Thymus (tissue), 14 donors: ENCODE measurements at places on chromosomes 1 and 21.

DNA sequence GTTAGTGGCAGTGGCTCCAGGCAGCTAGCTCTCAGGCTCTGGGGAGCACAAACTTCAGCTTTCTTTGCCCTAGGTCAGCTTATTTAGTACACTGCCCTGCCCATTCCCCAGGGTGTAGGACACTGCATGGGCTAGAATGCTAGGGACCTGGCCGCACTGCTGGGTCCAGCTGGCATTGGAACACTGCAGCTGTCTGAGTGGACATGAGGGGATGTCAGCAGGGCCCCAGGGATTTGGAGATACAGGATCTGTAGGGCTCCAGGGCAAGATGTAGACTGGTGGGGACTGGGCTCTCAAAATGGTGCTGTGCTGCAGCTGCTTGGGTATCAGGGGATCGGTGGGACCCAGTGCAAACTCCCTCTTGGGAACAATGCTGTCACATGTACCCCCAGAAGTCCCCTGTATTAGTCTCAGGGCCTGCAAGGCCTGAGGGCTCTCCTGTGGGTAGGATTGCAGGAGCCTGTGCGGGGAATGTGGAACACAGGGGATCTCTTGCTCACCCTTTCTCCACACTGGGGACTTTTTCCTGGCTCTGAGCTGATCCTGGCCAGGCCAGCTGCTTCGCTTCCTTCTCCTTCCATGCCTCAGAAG is 25.2 kb upstream of the TTC22 start:
- H3K4me3 ChIP-seq: no peak overlapping the region
- no peak for DNase-seq
- no peaks in the 10 kb centered on the region for H3K4me1 ChIP-seq
- H3K36me3 ChIP-seq: no peaks in the 10 kb centered on the region
- no peak overlapping the region for H3K27ac ChIP-seq

- no peak for DNase-seq
- peaks cover 37% of the 10 kb centered on the region for H3K4me1 ChIP-seq
- no peaks in the 10 kb centered on the region for H3K27me3 ChIP-seq
- peak overlapping the region; percentile 19 for H3K27ac ChIP-seq
- no peaks in the 10 kb centered on the region for H3K36me3 ChIP-seq
- H3K4me3 ChIP-seq: no peak overlapping the region
Observed at GRCh38 chr1:39398278-39399021, 93.0 kb upstream of the BMP8A start.

DNA sequence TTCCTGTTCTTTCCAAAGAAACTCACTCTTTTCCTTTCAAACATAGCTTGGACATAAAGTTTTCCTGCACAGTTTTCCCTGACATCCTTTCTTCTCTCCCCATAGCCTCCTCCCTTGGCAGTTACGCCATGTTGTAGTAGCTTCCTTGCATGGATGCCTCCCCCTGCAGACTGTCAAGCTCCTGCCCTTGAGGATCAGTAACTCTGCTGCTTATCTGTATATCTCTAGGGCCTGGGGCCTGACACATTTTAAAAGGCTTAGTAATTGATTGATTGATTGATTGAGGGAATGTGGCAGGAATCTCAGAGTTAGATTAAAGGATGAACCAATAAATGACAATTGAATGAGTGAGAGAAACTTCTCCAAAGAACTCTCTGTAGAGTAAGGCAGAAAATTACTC is 143.7 kb downstream of the NEK7 start:
- no peak for DNase-seq
- H3K27me3 ChIP-seq: no peaks in the 10 kb centered on the region
- H3K4me3 ChIP-seq: no peak overlapping the region
- no peaks in the 10 kb centered on the region for H3K4me1 ChIP-seq

GRCh38 chr1:86429835-86430234 is 5.9 kb downstream of the CLCA2 start:
- DNase-seq: no peak
- H3K27me3 ChIP-seq: no peaks in the 10 kb centered on the region
- H3K36me3 ChIP-seq: no peaks in the 10 kb centered on the region
- H3K27ac ChIP-seq: no peak overlapping the region
- H3K4me1 ChIP-seq: peaks cover 3% of the 10 kb centered on the region
- H3K4me3 ChIP-seq: no peak overlapping the region

DNA sequence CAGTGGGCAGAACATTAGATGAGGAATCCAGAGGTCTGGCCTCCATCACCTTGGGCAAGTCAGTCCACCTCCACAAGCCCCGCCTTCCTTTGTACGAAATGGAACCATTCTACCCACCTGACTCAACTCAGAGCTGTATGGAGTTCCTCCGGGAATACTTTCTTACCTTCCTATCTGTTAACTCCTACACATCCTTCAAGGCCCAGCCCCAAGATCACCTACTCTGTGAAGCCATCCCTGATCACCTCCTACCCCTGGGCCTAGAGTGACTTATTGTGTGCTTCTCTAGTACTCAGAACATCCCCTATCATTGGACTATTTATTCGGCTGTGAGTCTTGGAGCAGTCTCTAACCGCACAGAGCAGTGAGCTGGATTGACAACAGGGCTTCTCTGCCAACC is 66.7 kb downstream of the GLIS1 start:
- no peaks in the 10 kb centered on the region for H3K36me3 ChIP-seq
- H3K4me3 ChIP-seq: no peak overlapping the region
- no peaks in the 10 kb centered on the region for H3K27me3 ChIP-seq
- no peaks in the 10 kb centered on the region for H3K4me1 ChIP-seq

DNA sequence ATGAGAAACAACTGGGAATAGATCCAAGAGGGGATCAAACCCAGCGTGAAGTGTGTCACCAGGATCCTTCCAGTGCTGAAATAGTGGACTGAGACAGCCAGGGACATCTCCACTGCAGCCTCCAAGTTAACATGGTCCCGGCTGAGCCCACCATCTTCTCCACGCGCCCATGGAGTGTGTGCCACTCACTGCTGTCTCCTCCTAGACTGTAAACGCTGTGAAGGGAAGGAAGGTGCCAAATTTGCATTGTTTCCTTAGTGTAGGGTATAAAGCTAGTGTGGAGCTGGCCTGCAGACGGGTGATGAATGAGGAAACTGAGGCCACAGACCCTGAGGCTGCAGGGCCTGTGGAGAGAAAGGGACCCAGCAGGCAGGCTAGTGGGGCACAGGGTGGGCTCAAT is 183.6 kb downstream of the FOXD2 start:
- H3K4me1 ChIP-seq: no peaks in the 10 kb centered on the region
- no peak overlapping the region for H3K4me3 ChIP-seq
- H3K27me3 ChIP-seq: no peaks in the 10 kb centered on the region

DNA sequence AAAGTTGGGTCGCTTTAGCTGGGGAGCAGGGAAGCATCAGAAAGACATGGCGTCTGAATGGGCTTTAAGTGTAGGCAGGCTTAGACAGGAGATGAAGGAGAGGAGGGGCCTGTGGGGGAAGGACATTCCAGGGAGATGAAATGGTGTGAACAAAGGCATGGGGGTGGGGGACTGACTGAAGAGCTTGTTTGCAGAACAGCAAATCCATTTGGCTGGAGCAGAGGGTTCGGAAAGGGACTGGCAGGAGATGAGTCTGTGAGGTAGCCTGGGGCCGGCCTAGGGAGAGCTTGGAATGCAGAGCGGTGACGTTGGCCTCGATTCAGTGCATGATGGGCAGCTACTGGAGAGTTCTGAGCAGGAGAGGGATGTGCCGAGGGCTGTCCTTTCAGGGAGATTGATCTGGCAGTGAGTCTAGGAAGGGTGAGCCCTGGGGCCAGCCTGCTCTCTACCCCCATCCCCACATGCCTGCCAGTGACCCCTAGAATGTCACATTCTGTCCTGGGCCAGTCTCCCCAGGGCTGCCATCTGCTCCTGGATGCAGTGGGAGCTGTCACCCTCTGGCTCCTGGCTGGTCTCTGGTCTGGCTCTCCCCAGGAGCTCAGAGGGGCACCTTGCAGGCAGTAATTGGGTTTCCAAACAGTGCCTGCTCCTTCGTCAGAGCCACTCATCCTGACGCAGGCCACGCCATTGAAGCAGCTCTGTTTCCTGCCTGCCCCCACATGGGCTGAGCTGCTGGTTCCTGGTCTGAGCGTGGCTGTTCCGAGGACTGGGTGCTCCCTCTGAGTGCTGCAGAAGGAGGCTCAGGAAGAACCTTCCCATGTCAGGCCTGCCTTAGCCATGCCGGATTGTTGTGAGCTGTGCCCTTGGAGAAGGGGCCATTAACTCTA is 22.3 kb upstream of the TMEM222 start:
- H3K36me3 ChIP-seq: peaks cover 69% of the 10 kb centered on the region
- H3K4me1 ChIP-seq: peaks cover 34% of the 10 kb centered on the region
- H3K27me3 ChIP-seq: no peaks in the 10 kb centered on the region
- no peak for DNase-seq
- peak overlapping the region; percentile 81 for H3K27ac ChIP-seq
- no peak overlapping the region for H3K4me3 ChIP-seq
